ENCODE measurements at places on chromosomes 16 and 17.
A peak's percentile ranks its signal among the peaks of the same experiment; 100 is the strongest.

- DNase-seq, result no peak
Observed at GRCh38 chr17:27376637-27377547, 79.4 kb upstream of the KSR1 start.

- DNase-seq, result no peak
Observed at GRCh38 chr17:70261170-70261569, 91.8 kb downstream of the KCNJ2 start.

DNA sequence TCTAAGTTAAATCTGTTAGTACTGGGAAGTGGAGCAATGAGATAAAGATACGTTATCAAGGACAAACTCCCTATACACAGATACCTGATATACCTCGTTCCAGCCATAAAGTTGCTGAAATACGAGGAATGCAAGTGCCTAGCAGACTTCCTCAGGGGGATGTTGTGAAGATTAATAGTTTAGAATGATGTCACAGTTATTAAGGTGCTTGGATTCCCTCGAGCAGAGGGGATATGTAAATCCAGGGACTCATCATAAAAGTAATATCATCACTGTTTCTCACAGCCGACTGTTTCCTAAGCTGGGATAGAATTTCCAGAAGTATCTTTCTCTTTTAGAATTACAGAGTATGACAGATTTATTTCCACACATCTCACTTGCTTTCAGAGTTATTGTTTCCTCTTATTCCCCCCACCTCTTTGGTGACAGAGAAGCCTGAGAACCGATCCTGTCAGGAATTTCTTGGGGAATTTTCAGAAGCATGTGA lies 28.4 kb upstream of the ZFHX3 start:
- no peak for DNase-seq

DNA sequence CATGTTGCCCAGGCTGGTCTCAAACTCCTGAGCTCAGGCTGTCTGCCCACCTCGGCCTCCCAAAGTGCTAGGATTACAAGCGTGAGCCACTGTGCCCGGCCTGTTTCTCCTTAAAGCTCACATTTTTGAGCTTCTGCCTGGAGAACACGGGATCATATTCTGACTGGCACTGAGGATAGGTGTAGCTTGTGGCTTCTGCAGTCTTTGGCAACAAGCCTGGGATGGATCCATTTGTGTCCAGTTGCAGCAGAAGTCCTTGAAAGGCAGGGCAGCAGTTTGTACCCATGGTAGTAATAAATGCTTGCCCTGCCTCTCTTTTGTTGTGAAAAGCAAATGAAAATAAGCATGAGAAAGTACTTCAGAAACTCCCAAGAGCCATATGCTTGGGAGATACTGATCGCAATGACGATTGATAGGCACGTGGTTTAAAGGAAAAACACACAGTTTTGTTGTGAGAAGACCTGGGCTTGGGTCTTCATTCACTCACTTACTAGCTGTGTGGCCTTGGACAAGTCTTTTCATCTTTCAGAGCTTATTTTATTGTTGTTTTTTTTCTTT lies 3.1 kb upstream of the CORO7 start:
- DNase-seq, result no peak

- DNase-seq, result no peak
Observed at GRCh38 chr17:3986270-3986938, 22.2 kb upstream of the ATP2A3 start.

DNA sequence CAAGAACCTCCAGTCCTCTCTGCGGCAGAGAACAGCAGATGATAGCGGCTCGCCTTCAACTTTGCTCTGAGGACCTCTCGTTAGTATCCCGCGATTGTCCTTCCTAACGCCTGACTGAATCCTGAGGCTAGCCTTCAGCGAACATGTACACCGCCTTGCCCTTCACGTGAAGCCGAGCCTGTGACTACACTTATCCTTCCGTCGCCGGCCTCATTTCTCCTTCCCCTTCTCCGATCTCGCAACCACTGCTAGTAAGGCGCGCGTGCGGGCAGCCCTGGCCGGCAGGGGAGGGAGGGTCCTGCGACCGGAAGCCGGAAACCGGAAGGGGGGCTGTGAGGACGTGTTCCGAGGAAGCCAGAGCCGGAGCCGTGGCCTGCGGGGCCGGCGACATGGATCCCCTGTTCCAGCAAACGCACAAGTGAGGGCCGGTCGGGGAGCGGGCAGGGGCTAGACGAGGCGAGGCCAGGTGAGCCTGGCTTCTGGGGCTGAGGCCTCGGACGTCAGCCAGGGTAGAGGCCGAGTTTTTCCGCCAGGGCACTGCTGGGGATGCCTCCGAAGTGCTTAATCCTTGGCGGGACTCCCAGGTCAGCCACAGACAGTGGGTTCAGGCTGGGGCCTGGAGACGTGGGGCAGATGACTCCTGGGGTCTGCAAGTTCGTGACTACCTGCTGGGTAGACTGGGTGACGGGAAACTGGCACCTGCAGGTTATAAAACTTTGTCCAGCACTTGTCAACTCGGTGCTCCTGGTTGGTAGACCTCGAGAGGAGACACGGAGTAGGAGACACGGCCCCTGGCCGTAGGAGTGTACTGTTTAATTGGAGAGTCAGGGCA lies at the start of gene GOSR2:
TSS of gene GOSR2 (plus strand) at position 357 of the 832 bp plus-strand sequence. CDS start at position 390, 33 bp downstream.
- DNase-seq, result peak; percentile 78

DNA sequence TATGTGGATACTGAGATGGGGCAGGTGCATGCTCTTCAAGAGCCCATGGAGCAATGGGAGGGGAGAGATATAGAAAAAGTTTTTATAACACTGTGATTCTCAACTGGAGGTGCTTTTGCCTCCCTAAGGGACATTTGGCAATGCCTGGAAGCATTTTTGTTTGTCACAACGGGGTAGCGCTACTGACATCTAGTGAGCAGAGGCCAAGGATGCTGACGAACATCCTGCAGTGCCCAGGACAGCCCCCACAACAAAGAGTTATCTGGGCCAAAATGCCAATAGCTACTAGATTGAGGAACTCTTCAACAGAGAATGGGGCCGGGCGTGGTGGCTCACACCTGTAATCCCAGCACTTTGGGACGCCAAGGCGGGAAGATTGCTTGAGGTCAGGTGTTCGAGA lies 67.2 kb upstream of the CLEC3A start:
- no peak for DNase-seq
